Subcutaneous preadipocyte (primary cell): ENCODE measurements at places on chromosomes 3 and 15. TPM values are rescaled to one million over a fixed set of nuclear protein-coding genes. Genes with fewer than 3 reads are reported as not detected.

The CD86 gene
- total RNA-seq = not detected in 2 replicates

The PDIA3 gene
- total RNA-seq = 125 and 138 TPM in 2 replicates

The TAMM41 gene
- total RNA-seq = 9.9 and 14.9 TPM in 2 replicates

The SEMA6D gene
- under 0.01 and 0.59 TPM in 2 replicates for total RNA-seq
